ENCODE measurements at places on chromosomes 16 and 17.

DNA sequence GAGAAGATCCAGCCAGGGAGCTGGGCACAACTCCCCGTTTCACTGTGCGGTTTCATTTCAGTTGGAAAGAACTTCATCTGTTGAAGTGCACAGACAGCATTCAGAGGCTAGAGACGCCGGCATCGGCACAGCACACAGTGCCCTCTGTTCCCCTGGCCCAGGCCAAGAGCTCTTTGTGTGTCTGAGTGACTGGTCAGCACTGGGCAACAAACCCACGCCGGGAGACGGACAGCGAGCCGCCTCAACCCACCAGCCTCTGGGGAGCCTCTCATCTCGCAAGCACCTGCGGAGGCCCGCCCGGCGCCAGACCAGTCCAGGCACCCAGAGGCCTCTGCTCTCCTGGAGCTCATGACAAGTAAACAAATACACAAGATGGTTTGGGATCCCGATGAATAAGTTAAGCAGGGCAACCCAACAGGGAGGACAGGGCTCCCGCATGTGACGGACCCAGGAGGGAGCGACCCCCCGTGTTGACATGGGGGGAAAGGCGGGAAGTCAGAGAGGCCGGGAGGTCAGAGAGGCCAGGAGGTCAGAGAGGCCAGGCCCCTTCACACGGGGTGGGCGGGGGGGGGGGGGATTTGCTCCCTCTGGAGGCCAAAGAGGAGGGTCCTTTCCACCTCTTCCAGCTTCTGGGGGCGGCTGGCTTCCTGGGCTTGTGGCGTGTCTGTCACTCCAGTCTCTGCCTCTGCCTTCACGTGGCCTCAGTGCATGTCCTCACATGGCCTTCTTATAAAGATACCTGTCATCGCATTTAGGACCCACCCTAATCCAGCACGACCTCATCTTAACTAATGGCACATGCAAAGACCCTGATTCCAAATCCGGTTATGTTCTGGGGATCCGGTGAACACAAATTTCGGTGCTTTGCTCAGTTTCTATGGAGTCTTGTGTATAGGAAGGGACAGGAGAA is 25.8 kb upstream of the KLHDC4 start:
- no peak for DNase-seq

GRCh38 chr16:67364600-67365235 is 28.6 kb downstream of the TPPP3 start:
- DNase-seq, result no peak

DNA sequence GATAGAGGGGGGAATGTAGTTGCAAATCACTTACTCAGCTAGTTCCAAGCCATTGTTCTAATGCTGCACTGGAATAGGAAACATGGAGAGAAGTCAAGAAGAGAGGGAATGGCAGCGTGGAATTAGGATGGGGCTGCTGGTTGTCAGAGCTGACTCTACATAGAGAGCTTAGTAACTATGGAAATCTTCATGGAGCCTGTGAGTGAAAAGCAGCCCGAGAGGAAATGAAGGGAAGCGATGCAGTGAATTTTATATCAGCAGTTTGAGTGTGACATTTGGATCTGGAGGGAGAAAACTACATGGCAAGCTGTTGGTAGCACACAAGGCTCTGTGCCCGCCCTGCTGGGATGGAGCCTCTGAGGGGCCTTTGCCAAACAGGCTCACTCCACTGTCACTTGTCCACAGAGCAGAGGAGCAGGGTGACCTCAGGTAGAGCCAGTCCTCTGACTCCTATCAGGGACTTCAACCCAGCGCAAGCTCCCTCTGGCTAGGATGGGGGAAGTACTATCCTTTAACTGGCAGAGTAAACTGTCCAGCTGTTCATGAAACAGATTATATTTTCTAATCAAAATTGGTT is 27.9 kb upstream of the PMFBP1 start:
- DNase-seq, result no peak

- DNase-seq, result no peak
Observed at GRCh38 chr17:41301916-41302901, at the start of gene KRTAP29-1. KRTAP29-1 (minus strand) TSS chr17:41302851; CDS start chr17:41302851, 0 bp downstream.

- no peak for DNase-seq
Observed at GRCh38 chr16:880471-881171, 80.1 kb upstream of the GNG13 start.

GRCh38 chr16:16141784-16142396 is 81.4 kb downstream of the ABCC6 start:
- DNase-seq, result no peak

All from fibroblast of lung (primary cell).